ENCODE measurements at places on chromosomes 3 and 15.

DNA sequence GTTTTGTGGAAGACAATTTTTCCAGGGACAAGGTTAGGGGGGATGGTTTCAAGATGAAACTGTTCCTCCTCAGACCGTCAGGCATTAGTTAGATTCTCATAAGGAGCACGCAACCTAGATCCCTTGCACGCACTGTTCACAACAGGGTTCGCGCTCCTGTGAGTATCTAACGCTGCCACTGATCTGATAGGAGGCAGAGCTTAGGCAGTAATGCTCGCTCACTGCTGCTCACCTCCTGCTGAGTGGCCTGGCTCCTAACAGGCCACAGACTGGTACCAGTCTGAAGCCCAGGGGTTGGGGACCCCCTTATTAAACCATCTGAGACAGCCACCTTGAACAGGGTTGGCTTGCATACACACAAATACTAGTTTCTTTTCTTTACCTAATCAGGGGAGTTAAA lies 13.5 kb upstream of the IMPG2 start:
- DNase-seq = no peak

- DNase-seq = no peak
These were observed 53.0 kb downstream of the SLC6A1 start for GRCh38 chr3:11045536-11045935.

DNA sequence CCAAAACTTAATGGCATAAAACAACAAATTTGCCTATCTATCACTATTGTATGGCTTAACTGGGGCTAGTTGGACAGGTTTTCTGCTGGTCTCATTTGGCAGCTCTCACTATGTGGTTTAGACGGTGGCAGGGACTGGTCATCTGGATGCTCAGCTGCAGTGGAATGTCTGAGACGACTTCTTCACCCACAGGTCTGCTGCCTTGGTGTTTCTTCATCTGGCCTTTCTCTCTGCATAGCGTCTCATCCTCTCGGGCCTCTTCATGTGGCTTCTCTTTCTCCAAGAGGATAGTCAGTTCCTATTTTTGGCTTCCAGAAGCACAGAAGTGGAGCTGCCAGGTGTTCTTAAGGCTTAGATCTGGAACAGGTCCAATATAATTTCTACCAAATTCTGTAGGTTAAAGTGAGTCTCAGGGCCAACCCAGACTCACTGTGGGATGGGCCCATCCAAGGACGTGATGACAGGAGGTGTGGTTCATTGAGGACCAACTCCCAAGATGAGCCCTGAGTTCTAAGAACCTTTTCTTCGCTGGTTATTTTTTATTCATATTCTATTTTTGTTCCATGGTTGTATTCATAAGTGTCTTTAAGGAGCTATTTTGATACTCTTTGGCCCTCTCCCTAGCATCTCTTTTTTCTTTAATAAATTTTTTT lies 18.6 kb downstream of the UBE2Q2 start:
- no peak for DNase-seq

GRCh38 chr15:89728254-89728653 lies 22.8 kb downstream of the MESP1 start:
- DNase-seq = no peak

- no peak for DNase-seq
These were observed 152.9 kb upstream of the CTDSPL start for GRCh38 chr3:37708789-37709188.

DNA sequence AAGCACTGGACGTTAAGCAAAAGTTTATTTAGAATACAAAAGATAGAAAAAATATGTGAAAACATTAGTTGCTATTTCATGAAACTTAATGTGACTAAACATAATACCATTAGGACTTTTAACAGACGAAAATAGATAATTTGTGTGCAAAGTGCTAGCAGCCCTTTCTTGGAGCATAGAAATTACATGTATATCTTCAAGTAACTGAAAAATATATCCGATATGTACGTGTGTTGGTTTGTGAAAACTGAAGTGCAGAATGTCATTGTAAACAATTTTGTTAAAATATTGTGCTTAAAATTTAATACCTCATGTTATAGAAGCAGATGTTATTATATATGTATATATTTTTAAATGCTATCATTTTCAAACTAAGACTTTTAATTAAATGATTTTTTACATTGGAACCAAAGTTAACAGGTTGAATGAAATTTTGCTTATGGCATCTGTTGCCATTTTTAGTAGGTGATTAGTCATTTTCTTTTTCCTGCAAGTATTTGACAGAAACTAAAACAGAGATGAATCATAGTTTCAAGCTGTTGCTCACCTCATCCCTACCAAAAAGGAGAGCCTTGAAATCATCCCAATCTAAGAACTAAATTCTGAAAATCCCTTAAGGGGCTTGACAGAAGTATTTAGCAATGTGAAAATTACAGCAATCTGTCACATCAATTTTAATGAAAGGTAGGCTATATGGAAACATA lies 334.8 kb downstream of the NAALADL2 start:
- DNase-seq = no peak

- no peak for DNase-seq
These were observed 204.5 kb downstream of the AKAP13 start for GRCh38 chr15:85584872-85585271.

DNA sequence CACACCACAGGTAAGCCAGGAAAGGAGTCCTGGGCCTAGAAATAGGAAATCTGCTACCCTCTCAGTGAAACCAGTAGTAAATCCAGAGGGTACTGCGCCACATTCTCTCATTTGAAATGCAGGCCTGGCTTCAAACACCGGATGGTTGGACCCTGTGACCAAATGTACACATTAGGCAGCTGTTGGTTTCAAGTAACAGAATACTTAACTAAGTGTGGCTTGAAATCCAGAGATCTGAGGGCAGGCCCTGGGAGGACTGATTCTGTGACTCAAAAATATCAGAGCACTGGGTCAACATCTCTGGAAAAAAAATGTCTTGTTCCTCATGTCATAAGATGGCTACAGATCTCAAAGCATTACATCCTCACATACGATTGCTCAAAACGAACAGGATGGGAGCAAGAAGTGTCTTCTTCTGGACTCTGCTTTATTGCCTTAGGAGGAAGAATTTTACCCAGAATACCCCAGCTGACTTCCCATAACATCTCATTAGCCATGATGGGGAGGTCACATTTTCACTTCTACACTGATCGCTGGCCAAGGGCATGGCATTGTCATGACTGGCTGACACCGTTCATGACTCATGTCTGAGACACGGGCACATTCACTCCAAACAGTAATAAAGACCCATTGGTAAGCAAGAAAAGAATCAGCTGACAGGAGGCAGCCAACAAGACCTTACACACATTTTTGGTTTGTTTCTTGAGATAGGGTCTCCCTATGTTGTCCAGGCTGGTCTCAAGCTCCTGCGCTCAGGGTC lies 166.0 kb downstream of the ARRDC4 start:
- DNase-seq = no peak

GRCh38 chr3:179717219-179717618 lies 64.4 kb downstream of the USP13 start:
- DNase-seq = no peak

- DNase-seq = no peak
These were observed 111.9 kb downstream of the SNRPN start for GRCh38 chr15:25066708-25067107.

DNA sequence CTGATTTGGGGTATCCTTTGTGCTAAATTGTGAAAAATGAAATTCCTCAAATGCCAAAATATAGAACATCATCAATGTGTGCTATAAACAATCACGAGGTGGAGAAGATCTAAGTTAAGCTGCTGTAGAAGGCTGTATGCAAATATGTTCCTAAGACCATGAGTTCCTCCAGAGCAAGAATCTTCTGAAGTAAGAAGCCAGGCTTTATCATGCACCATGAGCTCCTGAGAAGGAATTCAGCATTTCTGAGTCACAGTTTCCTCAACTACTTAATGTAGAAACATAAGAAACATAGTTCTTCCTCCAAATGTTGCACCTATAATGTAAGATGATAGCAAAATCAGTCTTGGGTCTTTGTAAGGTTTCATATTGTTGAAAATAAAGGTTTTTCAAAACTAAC lies 241.7 kb upstream of the MDFIC2 start:
- DNase-seq = no peak

DNA sequence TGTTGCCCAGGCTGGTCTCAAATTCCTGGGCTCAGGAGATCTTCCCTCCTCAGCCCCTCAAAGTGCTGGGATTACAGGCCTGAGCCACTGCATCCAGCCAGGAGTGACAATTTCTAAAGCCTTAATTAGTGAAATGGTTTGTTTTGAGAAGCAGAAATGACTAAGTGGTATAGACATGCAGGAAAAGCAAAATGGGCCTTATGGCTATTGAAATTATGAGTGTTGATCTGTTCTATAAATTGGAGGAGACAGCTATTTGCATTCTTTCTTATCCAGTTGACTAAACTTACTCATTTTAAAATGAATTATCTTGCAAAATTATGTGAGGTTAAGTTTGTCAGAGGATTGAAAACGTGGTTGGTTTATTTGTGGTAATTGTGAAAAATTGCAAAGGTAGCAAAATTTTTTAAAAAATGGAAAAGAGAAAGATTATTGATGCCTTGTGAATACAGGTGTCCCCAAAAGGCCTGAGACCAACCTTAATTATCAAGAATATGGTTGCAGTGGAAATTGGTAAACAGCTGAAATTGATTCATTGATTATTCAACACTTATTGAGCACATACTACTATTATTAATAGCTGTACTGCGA lies 7.9 kb downstream of the RAP2B start:
- no peak for DNase-seq

- no peak for DNase-seq
These were observed 264.4 kb downstream of the TIGIT start for GRCh38 chr3:114558271-114558670.

- DNase-seq = no peak
These were observed 210.6 kb upstream of the ATP10A start for GRCh38 chr15:26073430-26074333.

- no peak for DNase-seq
These were observed 723.4 kb downstream of the ZPLD1 start for GRCh38 chr3:103158183-103158582.

DNA sequence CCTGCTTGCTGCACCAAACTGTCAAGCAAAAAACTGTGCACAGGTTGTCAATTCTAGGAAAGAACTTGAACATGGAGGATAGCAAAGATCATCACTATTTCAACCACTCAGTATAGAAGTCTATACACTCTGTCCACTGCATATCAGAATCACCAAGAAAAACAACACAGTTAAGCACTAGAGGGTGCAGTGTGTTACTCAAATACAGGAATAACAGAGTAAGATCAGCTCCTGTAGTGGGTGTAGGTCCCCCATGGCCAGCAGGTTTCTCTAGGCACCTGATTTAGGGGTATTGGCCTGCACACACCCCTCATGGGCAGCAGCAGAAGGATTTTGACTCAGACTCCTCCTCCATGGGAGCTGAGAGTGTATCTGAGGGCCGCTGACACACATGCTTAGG lies 464.1 kb downstream of the EPHA6 start:
- DNase-seq = no peak

- no peak for DNase-seq
These were observed 222.3 kb downstream of the NR1D2 start for GRCh38 chr3:24167429-24167828.

DNA sequence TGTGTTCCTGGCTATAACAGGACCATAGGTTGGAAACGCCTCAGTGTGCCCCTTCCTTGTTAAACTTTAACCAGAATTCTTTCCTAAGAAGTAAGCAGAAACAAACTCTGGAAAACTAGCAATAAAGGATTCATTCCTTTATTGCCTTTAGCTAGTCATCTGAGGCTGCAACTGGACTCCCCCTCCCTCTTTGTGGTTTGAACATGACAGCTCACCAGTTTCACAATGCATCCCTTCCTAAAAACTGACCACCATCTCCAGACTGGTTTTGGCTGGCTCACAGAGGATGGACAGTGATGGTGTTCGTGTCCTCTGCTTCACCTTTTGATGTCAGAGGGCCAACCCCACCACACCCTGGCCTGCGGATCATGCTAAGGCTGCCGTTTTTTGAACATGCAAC lies 27.9 kb upstream of the TGFBR2 start:
- no peak for DNase-seq

DNA sequence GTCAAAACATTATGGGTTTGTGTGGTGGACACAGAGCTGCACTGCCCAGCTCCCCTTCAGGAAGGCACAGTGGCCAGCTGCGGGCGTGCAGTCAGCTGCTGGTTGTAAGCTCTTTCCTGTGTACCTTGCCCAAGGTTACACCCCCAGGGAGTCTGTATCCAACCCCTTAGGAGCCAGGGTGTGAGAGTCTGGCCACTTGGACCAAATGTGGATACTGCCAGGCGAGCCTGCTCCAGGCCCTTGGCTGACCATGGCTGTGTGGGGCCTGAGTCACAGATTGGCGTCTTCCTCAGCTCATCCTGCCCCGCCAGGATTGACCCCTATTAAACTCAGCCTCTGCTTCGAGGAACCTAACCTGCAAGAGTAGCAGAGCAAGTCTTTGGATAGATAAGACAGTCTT lies 56.9 kb downstream of the ABHD5 start:
- no peak for DNase-seq

- DNase-seq = no peak
These were observed 124.2 kb downstream of the ZBTB20 start for GRCh38 chr3:115022835-115023398.

DNA sequence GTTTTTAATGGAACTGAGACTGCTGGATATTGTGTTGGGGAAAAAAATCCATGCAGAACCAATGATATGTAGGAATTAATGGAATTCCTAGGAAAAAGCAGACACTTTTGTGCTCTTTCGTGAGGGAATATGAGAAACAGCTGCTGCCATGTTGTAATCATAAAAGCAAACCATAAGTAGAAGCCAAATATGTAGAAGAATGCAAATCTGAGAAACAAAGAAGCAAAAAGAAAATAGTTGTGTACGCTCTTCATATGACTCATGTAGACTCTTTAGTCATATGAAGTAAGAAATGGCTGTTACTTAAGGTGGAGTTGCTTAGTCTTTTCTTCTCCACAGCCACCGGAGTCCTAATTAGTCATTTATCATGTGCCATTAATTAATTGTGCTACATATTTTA lies 298.6 kb upstream of the ZNF717 start:
- no peak for DNase-seq

Data from GF-D8 (cell line).